ENCODE measurements at places on chromosomes 7 and 10.
A peak's percentile ranks its signal among the peaks of the same experiment; 100 is the strongest.

GRCh38 chr7:3349126-3349525 is 48.1 kb downstream of the SDK1 start:
- DNase-seq, result no peak

GRCh38 chr7:101950450-101951119 is 133.2 kb downstream of the CUX1 start:
- DNase-seq, result no peak

GRCh38 chr10:4067531-4067930 is 282.5 kb upstream of the KLF6 start:
- no peak for DNase-seq

DNA sequence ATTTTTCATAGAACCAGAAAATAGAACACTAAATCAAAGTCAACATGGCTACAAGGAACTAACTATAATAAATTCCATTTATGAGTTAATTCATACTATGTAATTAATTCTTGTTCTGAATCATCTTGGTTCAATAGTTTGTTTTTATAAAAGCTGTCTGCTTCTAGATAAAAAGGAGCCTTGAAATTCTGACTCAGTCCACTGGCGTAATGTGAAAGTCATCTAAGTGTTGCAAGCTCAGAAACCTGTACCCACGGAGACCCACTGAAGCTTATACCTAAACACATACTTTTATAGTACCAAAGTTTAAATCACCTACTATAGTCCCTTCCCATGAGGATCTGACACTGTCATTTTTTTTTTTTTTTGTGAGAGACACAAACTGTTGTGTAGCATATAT is 489.4 kb downstream of the SEMA3D start:
- DNase-seq, result no peak

- DNase-seq, result no peak
Measured at GRCh38 chr7:150939466-150939865, 38.7 kb downstream of the KCNH2 start.

GRCh38 chr10:69813632-69814031 is 11.9 kb downstream of the COL13A1 start:
- no peak for DNase-seq

DNA sequence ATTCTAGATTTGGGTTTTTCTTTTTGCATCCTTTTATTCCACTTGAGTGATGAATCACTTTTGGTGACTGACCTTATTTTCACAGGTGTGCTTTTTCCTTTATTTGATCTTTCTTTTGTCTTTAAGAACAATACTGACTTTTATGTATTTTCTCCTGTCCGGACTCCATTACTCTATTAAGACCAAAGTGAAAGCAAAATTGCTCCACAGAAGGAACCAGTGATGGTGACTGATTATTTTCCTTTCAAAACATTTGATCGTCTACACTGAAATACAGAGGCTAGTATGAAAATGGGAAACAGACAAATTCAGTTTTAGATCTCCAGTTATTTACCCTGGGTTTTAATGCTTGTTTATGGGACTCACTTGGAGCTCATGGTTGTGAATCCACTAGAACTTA is 15.5 kb downstream of the EXOC4 start:
- DNase-seq, result no peak

GRCh38 chr7:104135760-104136558 is 71.9 kb downstream of the ORC5 start:
- no peak for DNase-seq

- no peak for DNase-seq
Measured at GRCh38 chr10:63324495-63324854, 141.3 kb downstream of the JMJD1C start.

DNA sequence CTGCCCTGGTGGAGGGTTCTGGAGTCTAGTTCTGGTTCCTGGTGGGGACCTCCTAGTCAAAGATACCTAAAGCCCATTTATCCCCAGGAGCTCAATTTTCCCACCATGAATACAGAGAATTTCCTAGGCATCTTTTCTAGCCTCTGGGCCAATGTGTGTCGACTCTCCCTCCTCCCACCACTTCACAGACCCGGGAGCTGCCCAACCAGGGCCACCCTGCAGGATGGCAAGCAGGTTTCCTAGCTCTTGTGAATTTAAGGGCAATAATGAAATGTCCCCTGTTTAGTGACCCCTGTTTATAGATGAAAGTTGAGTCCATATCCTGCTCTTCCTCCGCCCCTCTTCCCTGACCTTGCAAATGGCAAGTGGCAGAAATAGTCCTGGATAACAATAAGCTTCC is 9.4 kb downstream of the DLX5 start:
- DNase-seq, result no peak

DNA sequence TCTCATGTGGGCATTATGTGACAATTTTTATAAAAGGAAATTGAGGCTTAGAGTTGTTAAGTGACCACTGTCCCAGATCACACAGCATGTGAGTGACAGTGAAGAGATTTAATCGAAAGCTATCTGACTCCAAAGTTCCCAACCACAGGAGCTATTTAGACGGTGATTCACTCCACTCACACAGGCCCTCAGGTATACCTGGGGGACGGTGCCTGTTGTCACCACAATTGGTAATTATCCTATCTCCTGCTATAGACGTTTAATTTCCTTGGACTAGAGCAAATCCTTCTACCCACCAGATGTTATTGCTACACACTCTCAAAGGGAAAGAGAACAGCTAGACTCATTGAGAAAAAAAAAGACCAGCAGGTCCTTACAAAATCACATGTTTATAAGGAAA is 145.5 kb downstream of the KLF6 start:
- DNase-seq, result no peak

GRCh38 chr10:70970830-70971229 is 82.5 kb upstream of the PCBD1 start:
- peak; percentile 39 for DNase-seq

- DNase-seq, result no peak
Measured at GRCh38 chr10:85614566-85614965, 752.0 kb downstream of the GRID1 start.

DNA sequence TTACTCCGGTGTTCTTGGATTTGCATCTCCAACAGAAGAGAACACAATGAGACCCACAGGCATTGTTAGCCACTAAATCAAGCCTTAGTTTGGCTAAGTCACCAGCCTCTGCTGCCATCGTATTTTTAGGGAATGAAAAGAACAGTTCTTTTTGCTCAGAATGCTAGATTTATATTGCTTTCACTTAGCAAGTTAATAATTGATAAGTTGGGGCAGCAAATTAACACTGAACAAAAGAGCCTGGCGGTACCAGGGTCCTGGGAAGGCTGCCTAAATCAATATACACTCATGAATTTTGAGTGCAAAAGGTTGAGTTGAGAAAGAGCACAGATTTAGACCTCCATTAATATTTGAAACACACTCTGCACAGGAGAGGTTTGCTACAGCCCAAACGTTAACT is 767.7 kb downstream of the TYW1 start:
- no peak for DNase-seq

- DNase-seq, result no peak
Measured at GRCh38 chr7:66403564-66403963, 198.4 kb downstream of the TPST1 start.

DNA sequence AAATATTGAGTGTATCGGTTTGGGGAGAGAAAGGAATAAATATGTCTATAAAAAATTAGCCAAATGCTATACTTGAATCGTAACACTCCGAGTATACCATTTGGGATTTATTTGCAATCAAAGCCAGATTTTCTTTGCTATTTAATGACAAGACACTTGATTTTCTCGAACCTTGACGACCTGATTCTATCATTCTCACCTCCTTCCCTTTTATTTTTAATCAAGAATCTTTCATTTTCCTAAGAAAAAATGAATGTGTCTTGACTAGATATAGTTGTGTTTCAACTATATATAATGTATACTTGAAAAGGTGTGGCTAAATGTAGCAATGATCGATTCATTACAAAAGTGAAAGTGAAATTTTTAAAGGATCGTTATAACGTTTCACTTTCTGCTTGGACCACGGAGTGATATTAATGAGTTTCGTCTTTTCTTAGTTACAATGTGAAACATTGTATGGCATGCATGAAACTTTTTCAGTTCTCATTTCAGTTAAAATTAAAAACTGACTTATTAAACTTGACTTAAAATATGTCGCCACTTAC is 562 bp downstream of the NUB1 start:
- DNase-seq, result no peak

DNA sequence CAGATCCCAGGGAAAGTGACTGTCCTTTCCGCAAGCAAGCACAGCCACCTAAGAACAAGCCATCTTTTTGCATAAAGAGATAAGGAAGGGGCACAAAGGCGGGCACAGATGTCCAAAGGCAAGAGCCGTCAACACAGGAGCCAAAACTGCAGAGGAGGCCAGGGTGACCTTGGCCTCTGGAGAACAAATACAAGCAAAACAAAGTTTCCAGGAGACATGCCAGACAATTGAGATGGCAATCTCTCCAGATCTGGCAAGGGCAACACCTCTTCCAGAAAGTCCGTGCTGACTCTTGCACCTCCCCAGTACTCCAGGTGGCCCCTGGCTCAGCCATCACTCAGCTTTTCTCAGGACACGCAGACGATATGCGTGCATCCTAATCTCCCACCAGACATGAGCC is 58.2 kb downstream of the TEX36 start:
- DNase-seq, result no peak

DNA sequence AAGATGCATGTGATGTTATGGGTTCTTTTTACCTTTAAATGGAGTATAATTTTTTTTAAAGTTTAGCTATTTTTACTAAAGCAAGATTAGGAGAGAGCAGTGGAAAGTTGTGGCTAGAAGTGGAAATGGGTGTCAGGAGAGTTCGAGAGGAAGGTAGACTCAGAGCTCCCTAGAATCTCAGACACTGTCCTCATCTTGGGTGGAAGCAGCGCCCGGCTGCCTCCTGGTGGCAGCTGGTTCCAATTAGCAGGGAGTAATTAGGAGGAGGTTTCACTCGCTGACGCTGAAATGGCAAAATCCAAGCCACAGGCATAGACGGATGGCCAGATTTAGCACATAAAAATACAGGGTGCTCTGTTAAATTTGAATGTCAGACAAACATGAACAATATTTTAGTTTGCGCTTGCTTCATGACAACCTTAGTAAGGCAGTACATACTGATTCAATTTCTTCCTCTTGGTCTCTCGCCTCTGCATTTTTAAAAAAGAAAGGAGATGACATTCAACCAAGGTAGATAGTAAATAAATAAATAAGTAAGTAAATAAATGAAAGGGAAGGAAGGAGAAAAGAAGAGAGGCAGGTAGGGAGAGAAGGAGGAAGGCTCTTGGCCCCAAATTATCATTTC is 58.5 kb downstream of the LGI1 start:
- peak; percentile 83 for DNase-seq

DNA sequence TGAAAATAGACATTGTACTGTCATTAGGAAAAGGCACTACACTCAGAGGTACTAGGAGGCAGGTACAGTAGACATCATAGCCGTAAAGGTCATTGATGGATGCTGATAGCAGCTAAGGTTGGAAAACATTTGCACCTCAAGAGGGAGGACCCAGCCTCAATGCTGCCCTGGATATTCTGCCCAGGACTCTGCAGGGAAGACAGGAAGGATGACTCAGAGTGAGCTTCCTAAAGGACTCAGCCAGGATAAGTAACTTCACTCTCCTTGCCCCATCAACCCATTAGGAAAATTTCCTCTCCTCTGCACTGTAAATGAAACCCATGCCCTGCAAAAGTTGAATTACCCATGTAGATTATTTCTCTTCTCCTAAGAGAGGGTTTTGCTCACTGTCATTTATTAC is 617.9 kb upstream of the MKI67 start:
- DNase-seq, result no peak

DNA sequence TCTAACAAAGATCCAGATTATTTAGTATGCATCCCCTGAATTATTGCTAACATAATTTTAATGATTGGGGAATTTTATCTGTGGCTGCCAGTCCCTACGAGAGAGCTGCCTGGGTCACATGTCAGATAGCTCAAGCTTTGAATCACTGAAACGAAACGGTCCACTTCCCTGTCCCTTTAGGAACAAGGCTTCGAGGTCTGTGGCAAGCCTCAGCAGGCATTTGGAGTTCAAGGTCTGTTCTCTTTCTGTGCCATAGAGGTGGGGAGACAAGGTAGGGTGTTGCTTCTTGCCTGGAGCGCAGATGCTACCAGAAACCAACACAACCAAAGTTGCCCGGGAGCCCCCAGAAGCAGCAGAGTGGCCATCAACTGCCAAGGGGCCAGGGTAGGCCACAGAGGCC is 13.9 kb upstream of the SH2D4B start:
- no peak for DNase-seq

GRCh38 chr7:4613846-4614548 is 68.1 kb upstream of the FOXK1 start:
- peak; percentile 55 for DNase-seq

GRCh38 chr10:52786098-52786497 is 13.5 kb upstream of the MBL2 start:
- DNase-seq, result no peak

GRCh38 chr10:4086131-4086898 is 301.3 kb upstream of the KLF6 start:
- DNase-seq, result peak; percentile 61

GRCh38 chr7:137209151-137209817 is 134.2 kb downstream of the PTN start:
- DNase-seq, result peak; percentile 64

DNA sequence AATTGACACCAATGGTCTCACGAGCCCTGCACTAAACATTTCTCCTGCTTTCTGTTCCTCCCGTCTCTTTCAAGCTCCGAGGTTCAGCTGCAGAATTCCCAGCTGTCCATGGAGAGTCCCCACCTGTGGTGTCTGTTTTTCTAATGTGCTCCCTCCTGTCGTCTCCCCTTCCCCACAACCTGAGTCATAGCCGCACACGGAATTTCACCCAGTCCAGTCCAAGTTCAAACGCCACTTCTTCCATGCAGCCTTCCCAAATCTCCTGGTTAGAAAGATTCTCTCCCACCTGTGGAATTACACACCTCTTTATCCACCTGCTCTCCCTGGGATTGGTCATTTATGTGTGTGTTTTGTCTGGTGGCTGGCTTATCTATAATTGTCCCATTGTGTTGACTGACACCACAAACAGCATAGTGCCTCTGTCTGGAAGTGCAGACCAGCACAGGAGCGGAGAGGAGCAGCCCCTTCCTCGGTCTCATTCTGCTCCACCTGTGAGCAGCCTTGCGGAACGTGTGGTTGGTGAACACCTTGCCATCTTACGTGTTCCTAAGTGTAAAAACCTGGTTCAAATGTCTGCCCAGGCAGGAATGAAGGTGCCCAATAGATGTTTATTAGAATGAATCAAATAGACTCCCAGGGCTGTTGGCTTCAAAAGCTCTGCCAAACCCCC is 3.3 kb upstream of the DIP2C start:
- DNase-seq, result no peak

GRCh38 chr7:55026086-55026790 is 7.4 kb downstream of the EGFR start:
- DNase-seq, result no peak
